Heart left ventricle (tissue), 16 donors: ENCODE measurements at places on chromosomes 11 and 22. TPM values are rescaled to one million over a fixed set of nuclear protein-coding genes. Genes with fewer than 3 reads are reported as not detected.

DNA sequence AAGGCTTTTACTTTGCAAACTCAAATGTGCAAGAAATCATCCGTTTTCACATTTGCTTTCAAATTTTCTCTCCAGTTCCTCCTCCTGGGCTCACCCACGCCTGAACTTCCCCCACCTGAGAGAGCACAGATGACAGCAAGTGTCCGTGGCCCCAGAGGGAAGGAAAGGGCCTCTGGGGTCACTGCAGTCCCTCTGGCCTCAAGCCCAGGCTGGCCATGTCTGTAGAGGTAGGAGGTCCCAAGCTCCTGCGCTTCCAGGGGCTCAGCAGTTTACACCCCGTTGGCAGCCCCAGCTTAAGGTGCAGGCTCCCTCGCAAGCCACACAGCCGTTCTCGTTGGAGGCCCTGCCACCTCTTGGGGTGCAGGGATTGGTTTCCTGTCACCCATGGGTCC is 40.5 kb upstream of the PRDM11 start:
- no peak for DNase-seq
- H3K36me3 ChIP-seq, result no peaks in the 10 kb centered on the region
- no peak overlapping the region for H3K4me3 ChIP-seq

DNA sequence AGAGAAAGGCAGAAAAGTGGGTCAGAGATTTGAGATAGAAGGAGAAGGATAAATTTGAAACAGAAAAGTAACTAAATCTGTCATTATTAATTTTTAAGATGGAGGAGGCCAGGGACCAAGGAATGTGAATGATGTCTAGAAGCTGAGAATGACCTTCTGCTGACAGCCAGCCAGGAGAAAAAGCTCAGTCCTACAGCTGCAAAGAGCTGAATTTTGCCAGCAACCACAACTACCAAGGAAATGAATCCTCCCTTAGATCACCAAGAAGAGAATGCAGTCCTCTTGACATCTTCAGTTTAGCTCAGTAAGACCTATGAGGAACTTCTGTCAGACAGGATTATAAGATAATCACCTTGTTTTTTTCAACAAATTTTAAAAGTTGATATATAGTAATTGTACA is 538.2 kb downstream of the LRRC4C start:
- H3K27ac ChIP-seq, result no peak overlapping the region
- H3K27me3 ChIP-seq, result no peaks in the 10 kb centered on the region
- no peak overlapping the region for H3K4me3 ChIP-seq
- no peak for DNase-seq
- H3K4me1 ChIP-seq, result no peaks in the 10 kb centered on the region
- no peaks in the 10 kb centered on the region for H3K36me3 ChIP-seq

The GGTLC2 gene
- total RNA-seq, result not detected

The MUC2 gene
- not detected for total RNA-seq

The KRTAP5-11 gene
- total RNA-seq, result not detected

The SPDYC gene
- not detected for total RNA-seq

DNA sequence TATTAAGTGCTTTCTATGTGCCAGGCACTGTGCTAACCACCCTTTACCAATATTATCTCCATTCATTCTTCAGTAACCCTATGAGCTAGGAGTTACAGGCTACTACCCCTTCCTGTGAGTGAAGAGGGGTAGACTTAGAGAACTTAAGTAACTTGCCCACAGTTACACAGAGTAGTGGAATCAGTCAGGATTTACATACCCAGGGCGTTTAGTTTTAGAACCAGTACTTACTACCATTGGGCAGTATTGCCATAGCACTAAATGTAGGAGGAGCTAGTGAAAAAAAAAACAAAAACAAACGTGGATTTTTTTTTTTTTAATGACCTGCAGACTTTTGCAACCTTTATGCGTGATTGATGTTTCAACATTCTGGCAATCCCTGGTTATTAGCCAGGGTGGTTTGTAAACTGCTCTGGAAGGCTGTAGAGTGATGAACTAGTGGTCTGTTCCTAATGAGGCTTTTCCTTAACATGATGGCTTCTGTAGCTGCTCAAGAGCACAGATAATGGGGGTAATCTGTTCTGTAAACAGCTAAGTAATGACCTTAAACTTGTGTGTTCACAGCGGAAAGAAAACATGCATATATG is 11.4 kb downstream of the TBCEL start:
- no peaks in the 10 kb centered on the region for H3K27me3 ChIP-seq
- H3K27ac ChIP-seq, result no peak overlapping the region
- H3K4me3 ChIP-seq, result no peak overlapping the region
- no peaks in the 10 kb centered on the region for H3K36me3 ChIP-seq
- DNase-seq, result no peak
- H3K4me1 ChIP-seq, result no peaks in the 10 kb centered on the region

DNA sequence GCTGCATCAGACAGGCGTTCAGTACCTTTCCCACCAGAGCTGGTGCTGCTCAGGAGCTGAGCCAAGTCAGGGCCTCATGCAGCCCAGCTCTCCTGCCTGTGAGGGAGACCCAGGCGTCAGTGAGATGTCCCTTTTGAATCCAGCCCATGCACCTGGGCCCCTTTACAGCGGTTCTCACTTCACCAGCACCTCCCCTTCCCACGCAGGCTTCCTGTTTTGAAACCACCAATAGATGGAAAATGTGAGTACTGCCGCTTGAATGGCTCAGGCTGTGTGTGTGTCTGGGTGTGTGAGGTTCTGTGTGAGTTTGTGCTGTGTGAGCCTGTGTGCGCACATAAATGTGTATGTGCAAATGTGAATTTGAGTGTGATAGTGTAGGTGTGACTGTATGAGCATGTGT is 88.4 kb downstream of the UBASH3B start:
- no peaks in the 10 kb centered on the region for H3K36me3 ChIP-seq
- H3K27me3 ChIP-seq, result no peaks in the 10 kb centered on the region
- no peaks in the 10 kb centered on the region for H3K4me1 ChIP-seq
- no peak overlapping the region for H3K4me3 ChIP-seq
- DNase-seq, result no peak

The FIBIN gene
- 6.7 TPM for total RNA-seq

- peaks cover 33% of the 10 kb centered on the region for H3K4me1 ChIP-seq
- H3K36me3 ChIP-seq, result no peaks in the 10 kb centered on the region
- peak; percentile 85 for DNase-seq
- H3K4me3 ChIP-seq, result peak overlapping the region; percentile 81
- H3K27ac ChIP-seq, result peak overlapping the region; percentile 99
- H3K27me3 ChIP-seq, result no peaks in the 10 kb centered on the region
Observed at GRCh38 chr11:118930094-118930712, 4.5 kb upstream of the BCL9L start.

DNA sequence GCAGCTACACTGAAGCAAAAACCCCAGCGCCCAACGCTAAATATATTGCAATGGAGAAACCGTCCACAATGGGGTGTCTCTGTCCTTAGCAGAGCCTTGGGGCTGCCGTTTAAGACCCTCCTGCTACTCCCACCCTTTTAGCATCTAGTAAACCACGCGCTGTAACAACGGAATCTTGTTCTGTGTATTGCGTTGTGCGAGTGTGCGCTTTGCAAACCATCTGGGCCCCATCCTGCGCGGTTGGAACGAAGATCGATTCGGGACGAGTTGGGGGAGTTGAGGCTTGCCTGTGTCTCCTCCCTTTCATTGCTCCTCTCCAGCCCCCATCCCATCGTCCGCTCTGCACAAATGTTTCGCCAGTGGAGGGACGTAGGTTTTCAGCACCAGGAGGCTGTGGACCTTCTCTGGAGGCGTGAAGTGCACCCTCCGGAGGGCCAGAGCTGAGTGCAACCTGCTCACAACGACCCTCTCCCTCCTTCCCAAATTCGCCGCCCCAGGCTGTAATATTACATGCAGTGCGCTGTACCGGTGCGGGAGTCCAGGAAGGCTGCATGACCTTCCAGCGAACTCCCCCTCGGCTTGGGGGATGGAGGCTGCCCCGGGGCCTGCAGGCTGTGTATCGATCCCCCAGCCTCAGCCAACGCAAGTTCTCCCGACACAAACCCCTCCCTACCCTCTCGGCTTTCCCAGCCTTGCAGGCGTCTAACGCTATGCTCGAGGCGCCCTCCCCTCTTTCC is 1.6 kb upstream of the KMT2A start:
- H3K27ac ChIP-seq, result peak overlapping the region; percentile 95
- DNase-seq, result peak; percentile 23
- H3K36me3 ChIP-seq, result no peaks in the 10 kb centered on the region
- H3K4me1 ChIP-seq, result no peaks in the 10 kb centered on the region
- no peaks in the 10 kb centered on the region for H3K27me3 ChIP-seq
- H3K4me3 ChIP-seq, result peak overlapping the region; percentile 95

The ELMOD1 gene
- total RNA-seq, result 0.69 TPM

The OR8G1 gene
- total RNA-seq, result not detected

DNA sequence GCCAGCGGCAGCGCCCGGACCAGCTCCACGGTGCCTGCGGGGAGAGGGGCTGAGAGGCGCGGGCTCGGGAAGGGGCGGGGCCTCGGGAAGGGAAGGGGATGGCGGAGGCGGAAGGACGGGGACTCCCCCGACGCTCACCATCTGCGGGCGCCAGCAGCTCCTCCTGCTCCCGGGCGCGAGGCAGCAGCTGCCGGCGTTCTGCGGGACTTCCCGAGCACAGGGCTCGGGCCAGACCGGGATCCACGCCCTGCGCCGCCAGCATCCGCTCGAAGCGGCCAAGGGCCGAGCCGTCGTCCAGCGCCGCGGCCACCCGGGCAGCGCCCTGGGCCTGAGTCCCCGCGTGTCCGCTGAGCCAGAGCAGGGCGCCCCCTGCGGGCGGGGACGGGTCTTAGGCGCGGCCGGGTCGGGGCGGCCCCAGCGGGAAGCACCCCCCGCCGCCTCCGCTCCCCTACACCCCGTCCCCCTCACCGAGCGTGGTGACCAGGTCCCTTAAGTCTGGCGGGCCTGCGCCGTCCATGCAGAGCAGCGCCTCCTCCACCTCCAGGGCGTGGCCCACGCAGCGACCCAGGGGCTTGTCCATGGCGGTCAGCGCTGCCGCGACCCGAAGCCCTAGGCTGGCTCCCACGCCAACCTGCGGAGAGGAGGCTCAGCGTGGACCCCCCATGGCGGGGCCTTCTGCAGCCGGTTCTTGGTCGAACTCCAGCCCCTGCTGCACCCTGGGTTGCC is 873 bp upstream of the SCO2 start:
- H3K27ac ChIP-seq, result peak overlapping the region; percentile 83
- peak overlapping the region; percentile 80 for H3K4me3 ChIP-seq
- peaks cover 56% of the 10 kb centered on the region for H3K36me3 ChIP-seq

DNA sequence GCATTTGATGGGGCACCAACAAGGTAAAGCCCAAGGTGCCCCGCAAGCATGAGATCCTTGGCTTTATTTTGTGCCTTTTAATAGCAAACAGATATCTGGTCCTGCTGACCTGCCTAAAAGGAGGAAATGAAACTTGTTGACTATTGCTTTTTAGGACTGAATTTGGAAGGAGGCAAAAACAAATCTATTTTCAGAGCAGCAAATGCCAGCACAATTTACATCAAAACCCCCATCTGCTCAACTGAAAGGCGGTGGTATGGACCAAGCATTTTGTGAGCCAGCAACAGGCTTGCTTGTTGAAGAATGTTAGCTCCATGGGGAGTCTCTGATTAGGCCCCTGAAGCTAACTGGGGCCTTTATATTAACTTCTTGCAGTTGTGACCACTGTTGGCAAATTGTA is 192.6 kb upstream of the E2F8 start:
- H3K36me3 ChIP-seq, result no peaks in the 10 kb centered on the region
- H3K27me3 ChIP-seq, result no peaks in the 10 kb centered on the region
- H3K4me3 ChIP-seq, result no peak overlapping the region
- H3K27ac ChIP-seq, result no peak overlapping the region
- no peaks in the 10 kb centered on the region for H3K4me1 ChIP-seq
- DNase-seq, result no peak

DNA sequence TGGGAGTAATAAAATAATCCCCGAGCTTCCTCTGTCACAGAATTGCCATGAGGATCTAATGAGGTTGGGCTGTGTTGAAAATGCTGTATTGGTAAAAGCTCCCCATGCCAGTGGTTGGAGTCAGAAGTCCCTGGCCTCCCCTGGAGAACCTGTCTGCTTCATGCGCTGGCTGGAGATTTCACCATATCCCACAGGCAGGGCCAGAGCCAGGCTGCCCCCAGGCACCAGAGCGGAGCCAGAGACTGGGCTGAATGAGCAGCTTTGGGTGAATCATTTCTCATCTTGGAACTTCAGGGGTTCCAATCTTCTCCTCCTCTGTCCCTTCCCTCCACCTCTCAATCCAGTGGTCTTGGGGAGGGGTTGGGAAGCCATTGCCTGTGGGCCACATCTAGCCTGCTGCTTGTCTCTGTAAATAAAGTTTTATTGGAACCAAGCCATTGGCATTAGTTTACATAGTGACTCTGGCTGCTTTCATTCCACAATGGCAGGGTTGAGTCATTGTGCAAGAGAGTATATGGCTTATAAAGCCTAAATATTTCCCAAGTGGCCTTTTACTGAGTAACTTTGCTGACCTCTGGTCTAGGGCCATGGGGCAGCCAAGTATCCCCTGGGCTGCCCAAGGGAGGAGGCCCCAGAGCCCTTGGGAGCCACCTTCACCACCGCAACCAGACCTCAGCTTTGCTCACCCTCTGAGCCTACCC is 35.2 kb downstream of the LRRC10B start:
- no peaks in the 10 kb centered on the region for H3K4me1 ChIP-seq
- no peaks in the 10 kb centered on the region for H3K27me3 ChIP-seq
- no peaks in the 10 kb centered on the region for H3K36me3 ChIP-seq
- no peak overlapping the region for H3K4me3 ChIP-seq
- DNase-seq, result no peak

The PGR gene
- 13.9 TPM for total RNA-seq

The SLC6A5 gene
- not detected for total RNA-seq

DNA sequence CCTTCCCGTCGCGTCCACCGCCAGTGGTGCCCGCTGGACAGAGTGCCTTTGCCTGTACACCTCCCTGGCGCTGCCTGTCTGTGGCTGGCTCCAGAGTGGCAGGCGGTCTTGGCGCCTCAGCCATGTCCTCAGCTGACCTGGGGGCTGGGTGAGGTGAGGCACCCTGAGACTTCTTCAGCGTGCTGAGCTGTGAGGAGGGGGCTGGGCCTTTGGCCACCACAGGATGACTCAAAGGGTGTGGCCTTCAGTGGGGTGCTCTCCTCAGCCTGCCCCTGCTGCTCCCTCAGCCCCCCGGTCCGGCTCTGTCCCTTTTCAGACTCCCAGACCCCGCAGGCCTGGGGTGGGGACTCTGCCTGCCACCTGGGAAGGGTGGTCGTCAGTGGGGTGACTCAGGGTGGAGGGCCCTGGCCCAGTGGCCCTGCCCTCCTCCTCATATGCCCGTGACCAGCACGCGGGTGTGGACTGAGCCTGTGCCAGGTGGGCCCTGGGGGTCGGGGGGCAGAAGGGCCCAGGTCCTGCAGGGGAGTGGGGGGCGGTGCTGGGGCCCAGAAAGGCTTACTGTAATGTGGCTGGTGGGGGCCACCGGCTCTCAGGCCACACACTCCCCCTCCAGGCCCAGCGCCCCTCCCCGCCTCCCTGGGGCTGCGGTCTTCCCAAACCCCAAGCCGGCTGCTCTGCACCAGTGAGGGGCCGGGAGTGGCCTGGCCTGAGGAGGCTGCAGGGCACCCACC is 15.9 kb downstream of the CRELD2 start:
- peaks cover under 1% of the 10 kb centered on the region for H3K27me3 ChIP-seq
- no peaks in the 10 kb centered on the region for H3K36me3 ChIP-seq
- H3K4me3 ChIP-seq, result peak overlapping the region; percentile 47
- peak overlapping the region; percentile 93 for H3K27ac ChIP-seq

The DBX1 gene
- total RNA-seq, result not detected

The C22orf42 gene
- not detected for total RNA-seq

The PAMR1 gene
- 7.2 TPM for total RNA-seq

The FOSL1 gene
- 1.7 TPM for total RNA-seq
